ENCODE measurements at places on chromosomes 16 and 17.

DNA sequence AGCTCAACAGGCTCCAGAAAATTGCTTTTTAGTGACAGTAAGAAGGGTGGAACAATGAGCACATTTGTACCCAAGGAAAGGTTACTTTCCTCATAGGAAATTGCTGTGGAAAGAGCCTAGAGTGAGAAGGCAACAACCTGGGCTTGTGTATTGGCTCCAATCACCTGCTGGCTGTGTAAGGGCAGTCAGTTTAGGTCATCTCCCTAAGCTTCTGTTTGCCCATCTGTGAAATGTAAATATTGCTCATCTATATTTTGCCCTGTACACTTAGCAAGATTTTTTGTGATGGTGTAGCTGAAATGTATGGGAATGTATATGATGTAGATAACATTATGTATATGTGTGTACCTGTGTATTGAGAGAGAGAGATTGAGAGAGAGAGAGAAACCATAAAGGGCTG is 225.2 kb upstream of the MPHOSPH6 start:
- DNase-seq = no peak

GRCh38 chr17:15265131-15265530 is at the start of gene PMP22:
PMP22 (minus strand) TSS chr17:15265326; CDS start chr17:15260727, 4,599 bp downstream.
- DNase-seq = peak; percentile 9

- no peak for DNase-seq
Measured at GRCh38 chr17:75552425-75553294, 27.2 kb downstream of the LLGL2 start.

DNA sequence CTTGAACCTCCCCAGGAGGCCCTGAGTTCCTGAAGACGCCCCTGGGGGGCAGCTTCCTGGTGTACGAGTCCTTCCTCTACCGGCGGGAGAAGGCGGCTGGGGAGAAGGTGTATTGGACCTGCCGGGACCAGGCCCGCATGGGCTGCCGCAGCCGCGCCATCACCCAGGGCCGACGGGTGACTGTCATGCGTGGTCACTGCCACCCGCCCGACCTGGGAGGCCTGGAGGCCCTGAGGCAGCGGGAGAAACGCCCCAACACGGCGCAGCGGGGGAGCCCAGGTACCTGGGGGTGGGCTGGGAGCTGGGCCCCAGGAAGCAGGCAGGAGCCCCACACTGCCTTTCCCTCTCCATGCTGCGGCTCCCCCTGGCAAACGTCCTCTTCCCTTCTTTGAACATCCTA is 22.0 kb downstream of the FLYWCH1 start:
- no peak for DNase-seq

DNA sequence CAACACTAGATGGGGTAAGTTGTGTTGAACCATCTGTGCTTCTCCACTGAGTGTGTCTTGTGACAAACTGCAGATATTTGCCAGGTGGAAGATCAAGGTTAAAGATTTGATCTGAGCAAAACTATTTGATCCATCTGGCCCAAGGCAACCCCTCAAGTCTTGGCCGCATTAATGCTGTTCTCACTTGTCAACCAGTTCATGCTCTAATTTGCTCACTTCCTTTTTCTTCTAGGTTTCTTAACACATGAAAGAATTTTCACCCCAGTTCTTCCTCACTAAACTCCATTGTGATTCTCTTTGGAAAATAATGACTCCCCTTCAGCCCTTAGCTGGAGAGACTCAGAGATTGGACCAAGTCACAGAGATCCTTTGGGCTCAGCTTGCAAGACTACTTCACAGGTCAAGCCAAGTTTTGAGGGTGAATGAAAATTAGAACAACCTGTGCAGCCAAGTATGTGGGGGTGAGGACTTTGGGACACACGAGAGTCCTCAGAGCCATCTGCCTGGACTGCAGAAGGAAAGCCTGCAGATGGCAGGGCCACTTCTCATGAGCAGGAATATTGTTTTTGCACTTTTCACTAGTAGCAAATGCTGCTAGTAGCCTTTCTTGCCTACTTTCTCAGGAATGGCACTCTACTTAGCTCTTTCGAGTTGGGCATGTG is 166.5 kb downstream of the AXIN2 start:
- no peak for DNase-seq

GRCh38 chr17:14840616-14841231 is 424.4 kb downstream of the PMP22 start:
- no peak for DNase-seq

GRCh38 chr17:82324566-82325285 is 7.3 kb upstream of the CD7 start:
- no peak for DNase-seq

DNA sequence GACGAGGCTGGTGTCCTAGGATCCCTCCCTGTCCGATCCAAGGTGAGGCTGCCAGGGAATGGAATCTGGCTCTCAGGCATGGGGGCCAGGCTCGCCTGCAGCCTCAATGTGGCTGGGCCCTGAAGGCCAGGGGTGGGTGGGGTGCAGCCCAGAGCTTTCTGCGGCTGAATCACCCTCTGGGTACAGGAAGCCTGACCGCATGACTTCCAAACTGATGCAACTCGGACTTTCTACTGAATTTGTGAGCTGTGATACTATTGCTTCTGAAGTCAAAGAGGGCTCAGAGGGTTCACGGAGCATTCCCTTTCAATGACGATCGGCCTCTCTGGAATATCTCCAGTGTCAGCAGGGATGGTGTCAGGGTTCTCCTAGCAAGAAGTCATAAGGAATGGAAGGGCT is 123.7 kb downstream of the METRNL start:
- no peak for DNase-seq

GRCh38 chr17:51764387-51764971 is 394.0 kb downstream of the CA10 start:
- no peak for DNase-seq

DNA sequence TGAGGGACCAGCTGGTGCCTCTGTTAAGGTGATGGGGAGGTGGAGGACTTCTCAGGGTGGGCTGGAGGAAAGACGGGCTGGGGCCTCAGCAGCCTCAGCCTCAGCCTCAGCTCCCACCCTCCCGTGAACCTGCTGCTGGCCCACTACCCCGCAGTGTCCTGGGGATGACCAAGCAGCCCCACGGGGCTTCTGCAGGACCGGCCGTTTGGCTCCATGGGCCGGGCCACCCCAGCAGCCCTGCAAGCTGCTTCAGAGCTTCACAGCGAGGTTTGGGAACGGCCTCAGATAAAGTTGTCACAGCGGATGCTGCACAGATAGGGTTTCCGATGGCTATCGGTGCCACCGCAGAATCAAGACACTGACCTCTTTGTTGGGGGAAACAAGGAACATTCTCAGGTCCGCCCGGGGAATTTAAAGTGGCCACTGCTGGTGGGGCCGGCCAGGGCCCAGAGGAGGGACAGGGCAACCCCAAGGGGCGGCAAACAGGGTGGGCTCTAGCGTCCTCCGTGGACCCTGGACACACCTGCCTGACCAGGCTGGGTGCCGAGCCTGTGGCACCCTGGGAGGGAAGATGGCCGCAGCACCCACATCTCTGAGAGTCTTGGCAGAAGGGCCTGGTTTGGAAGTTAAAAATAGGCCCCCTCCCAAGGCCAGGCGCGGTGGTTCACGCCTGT is 47.8 kb upstream of the ZC3H18 start:
- no peak for DNase-seq

GRCh38 chr16:88758944-88759244 is 26.1 kb downstream of the PIEZO1 start:
- no peak for DNase-seq

- peak; percentile 40 for DNase-seq
Measured at GRCh38 chr17:64661976-64662773, at the start of gene SMURF2. SMURF2 (minus strand) TSS chr17:64662307; CDS start chr17:64661880, 427 bp downstream.

DNA sequence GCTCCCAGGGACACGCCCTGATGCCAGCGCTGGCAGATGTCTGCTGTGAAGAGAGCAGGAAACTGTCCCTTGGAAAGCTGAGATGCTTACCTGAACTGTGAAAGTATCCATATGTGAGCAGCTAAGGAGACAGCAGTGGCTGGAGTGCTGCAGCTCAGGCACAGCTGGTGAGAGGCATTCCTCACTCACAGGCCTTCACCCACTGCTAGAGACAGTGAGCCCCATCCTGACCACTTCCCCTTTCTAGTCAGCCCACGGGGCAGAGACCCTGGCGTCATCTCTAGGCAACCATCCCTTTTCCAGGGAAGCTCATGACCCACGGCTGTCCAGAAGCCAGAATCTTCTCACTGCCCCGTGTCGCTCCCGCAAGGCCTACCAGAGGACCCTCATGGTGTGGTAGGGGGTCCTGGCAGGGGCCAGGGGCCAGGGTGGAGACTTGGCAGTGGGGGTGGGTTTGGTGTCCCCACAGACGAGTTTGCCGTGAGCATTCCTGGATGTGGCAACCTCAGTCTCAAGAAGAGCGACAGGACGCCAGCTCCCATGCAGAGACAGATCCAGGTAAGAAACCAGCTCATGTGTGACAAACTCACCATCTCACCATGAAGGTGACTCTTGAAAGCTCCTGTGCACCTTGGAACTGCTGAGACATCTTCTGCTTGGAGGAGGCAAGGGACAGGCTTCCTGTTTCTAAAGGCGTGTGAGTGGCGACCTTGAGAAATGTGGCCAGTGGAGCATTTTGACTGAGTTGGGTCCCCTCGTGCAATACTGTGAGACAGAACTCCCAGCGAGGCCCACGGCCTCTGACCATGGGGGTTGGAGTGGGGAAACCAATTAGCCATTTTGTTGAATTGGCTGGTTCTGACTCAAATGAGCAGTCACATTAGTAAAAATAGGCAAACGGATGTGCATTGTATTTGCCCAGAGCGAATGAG is at the start of gene SCIMP:
Gene SCIMP, minus strand, starts transcription at position 216 of the 932 bp plus-strand sequence. Its CDS starts 105 bp downstream, at position 111.
- DNase-seq = no peak

- no peak for DNase-seq
Measured at GRCh38 chr17:40452216-40452787, 9.1 kb downstream of the IGFBP4 start.

- no peak for DNase-seq
Measured at GRCh38 chr16:62760398-62760797, 724.2 kb upstream of the CDH8 start.

GRCh38 chr16:25633549-25633948 is 58.2 kb upstream of the HS3ST4 start:
- no peak for DNase-seq

DNA sequence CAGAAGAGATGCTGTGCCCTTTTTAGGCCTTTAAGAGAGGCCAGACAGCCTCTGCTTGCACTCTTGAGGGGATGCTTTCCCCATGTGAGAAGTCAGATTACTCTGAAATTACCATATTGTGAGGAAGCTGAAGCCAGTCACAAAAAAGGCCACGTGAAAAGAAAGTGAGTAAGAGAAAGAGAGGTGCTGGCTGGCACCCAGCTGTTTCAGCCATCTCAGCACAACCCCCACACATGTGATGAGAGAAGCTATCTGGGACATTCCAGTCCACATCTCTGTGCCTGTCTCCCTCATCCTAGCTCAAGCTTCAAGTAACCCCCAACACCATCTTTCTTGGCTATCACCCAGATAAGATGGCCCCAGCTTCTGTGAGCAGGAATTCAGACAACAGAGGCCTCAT is 131.4 kb downstream of the HS3ST2 start:
- no peak for DNase-seq

DNA sequence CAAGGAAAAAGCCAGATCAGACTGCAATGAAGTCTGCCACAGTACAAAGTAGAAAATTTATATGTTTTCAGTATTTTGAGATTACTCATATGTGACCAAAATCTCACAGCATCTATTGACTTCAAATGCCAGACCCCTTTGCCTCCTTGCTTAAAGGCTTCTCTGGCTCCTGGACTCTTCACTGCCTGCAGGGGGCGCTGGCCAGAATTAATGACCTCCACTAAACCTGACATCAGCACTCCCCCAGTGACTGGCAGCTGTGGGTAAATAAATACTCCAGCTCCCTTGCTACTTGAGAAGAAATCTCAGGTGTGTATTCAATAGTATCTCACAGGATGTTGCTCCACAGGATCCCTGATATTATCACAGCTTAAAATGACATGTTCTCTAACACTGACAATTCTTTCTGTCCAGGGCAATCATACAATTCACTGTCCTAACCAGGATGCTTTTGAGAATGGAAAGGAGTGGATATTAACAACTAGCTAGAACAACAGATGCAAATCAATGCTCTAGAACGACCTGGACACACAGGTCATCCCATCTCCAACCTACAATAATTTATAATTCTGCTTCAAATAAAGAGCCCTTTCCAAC is 4.0 kb downstream of the BECN1 start:
- DNase-seq = no peak

DNA sequence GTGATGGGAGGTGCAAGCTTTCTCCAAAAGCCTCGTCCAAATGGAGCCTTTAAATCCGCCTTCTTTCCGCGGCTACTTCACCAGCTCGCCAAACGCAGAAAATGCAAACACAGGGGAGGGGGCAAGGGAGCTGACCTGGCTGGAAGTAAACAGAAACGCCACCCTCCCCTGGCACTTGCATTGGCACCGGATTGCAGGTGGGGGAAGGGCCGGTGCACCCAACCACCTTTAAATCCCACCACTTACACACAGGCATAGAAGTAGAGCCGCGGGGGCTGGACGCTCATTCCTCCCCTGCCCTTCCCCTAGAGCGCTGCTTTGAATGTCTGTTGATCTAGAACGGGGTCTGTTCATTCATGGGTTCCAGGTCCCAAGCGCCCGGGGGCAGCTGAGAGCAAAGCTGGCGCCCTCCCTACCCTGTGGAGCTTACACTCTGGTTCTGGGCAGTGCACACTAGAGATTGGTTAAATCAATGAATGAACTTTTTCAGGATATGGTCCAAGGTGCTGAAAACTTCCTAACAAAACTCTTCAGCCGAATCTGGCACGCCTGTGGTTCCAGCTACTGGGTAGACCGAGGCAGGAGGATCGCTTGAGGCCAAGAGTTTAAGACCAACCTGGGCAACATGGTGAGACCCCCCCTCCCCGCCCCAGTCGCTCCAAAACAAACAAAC is 920 bp upstream of the ZCCHC14 start:
- no peak for DNase-seq

DNA sequence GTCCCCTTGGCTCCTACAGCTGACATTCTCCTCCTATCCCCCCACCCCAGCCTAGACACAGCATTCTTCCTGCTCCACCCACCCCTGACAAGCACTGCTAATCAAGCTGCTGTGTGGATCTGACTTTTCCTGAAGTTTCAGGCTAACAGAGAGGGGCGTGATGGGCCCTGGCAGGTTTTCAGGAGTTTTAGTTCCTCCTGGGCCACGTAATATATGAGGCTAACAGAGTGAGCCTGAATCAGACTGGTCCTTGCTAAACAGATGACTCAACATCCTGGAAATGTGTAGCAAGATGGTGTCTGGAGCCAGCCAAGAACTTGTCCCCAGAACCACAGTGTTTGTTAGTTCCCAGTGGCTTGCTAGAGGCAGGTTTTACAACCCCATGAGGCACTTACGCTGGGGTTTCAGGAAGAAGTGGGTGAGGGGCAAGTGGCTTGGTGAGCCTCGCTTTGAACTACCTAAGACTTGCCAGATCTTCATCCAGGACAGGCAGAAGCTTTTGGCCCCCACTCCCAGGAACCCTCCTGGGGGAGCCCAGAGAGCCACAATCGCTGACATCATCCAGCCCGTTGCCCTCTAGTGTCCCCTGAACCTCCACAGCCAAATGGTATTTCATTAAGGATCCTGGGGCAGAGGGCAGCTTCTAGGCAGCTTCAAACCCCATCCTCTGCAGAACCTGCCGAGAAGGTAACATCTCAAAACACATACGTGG is 15.9 kb downstream of the TMEM92 start:
- DNase-seq = no peak

- DNase-seq = no peak
Measured at GRCh38 chr17:10614536-10615155, 42.5 kb downstream of the MYH3 start.

Data from caudate nucleus (tissue), 63 donors.